ENCODE measurements at places on chromosomes 13 and 19.

GRCh38 chr19:50770888-50771287, 624 bp downstream of the GPR32 start:
- no peak for DNase-seq

DNA sequence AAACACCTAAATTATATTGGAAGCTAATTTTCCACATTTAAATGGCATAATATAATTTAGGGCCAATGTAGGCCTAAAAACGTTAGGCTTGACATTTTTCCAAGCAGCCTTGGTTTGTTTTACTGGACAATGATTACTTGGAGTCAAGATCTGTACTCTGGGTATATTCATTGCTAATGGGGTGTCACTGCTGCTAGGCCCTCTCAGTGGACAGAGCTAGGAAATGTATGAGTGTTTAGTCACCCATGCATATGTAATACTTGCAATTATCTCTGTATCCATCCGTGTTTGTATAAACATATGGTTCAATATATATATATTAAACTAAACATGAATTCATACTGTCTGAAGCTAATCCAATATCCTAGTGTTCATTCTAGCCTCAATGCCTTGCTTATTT, 598.1 kb downstream of the DCT start:
- no peak for DNase-seq

DNA sequence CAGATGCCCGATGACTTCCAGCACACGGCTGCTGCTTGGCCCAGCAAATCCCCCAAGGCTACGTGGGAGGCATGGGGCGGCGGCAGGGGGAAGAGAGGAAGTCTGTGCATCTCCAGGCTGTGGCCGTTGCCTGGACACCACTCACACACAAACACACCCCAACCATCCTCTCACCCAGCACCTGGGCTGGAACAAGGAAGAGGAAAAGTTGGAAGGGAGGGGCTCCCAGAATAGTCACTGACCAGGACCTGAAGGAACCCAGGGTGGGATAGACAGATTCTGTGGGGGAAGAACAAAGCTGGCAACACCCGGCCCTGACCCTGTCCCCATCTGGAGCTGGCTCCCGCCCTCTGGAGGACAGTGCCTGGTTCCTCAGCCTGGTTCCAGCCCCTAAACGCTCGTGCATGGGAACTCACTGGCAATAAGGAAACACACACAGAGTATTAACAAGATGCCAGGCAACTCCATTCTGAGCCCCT, 11.2 kb downstream of the PPP6R1 start:
- DNase-seq, result no peak

DNA sequence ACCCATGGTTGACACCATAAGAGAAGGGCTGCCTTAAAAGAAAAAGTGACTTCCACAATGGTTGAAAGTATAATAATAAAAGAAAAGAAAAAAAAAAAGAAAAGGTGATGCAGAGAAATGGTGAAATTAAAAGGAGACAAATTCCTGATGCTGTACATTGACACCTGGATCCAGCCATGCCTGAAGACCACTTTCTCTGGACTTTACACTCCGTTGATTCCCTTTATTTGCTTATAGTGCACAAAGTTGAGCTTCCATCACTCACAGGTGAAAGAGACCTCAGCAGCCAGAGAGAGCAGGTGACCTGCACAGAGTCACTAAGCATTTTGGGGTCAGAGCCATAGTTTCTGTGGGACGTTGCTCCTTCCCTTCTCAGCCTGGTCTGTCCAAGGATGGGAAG, 12.2 kb upstream of the OR10H5 start:
- no peak for DNase-seq

DNA sequence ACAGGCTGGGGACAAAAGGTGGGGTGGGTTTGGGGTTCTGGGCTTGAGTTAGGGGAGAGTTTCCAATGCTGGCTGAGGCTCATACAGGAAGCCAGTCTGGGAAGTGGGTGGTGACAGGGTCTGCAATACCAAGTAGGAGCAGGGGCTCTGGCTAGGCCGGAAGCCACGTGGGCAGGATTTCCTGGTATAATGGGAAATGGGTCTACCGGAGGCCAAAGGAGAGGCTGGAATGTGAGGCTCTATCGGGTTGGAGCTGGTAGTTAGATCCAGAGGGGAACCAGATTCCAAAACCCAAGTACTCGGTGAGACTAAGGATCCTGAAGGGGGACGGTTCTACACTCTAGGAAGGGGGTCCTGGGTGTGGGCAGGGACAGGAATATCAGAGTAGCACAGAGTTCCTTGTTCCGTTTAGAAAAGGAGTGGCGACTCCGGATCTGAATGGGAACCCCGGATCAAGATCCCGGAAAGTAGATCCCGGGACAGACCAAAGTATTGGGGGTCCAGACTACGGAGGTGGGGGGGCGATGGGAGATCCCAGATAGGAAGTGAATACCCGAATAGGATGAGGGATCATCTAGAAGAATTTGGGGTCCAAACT, 802 bp downstream of the CDC37 start:
- DNase-seq, result no peak

GRCh38 chr19:6765738-6766356, 1.4 kb downstream of the SH2D3A start:
- DNase-seq, result no peak

- no peak for DNase-seq
Measured at GRCh38 chr19:29683009-29683408, 17.7 kb downstream of the PLEKHF1 start.

- no peak for DNase-seq
Measured at GRCh38 chr13:28338006-28338574, 156.8 kb downstream of the FLT1 start.

DNA sequence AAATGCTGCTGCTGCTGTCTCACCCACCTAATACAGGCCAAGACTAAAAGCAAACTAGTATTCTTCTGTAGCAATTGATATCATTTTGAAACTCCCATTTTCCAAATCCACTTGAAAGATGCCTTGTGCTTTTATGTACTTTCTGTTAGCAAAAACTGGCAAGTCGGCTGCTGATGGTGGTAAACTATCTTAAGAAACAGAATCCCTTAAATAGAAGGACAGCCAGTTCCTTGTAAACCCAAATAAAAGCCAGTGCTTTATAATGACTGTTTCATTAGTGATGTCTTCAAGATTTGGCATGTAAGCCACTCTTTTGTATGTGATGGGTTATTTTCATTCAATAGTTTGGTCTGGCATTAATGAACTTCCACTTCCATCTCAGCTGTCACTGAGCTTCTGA, 5.2 kb downstream of the FAM124A start:
- DNase-seq, result no peak

DNA sequence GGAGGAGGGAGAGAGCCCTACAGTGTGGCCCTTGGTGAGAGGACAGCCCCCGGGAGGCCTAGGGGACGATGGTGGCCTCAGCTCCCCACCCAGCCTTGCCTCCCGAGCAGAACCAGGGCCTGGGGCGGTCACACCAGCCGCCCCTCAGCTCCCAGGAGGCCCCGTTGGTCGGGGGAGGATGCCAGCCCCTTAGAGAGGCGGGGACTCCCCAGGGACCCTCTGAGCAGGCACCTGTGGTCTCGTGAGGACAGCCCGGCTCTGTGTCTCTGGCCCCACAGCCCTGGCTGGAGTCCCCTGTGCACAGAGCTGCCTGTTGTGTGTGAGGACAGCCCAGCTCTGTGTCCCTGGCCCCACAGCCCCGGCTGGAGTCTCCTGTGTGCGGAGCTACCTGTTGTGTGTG, 158.8 kb downstream of the KDM4B start:
- no peak for DNase-seq
